Esophagus squamous epithelium (tissue), 5 donors: ENCODE measurements at places on chromosomes 7 and 10.

DNA sequence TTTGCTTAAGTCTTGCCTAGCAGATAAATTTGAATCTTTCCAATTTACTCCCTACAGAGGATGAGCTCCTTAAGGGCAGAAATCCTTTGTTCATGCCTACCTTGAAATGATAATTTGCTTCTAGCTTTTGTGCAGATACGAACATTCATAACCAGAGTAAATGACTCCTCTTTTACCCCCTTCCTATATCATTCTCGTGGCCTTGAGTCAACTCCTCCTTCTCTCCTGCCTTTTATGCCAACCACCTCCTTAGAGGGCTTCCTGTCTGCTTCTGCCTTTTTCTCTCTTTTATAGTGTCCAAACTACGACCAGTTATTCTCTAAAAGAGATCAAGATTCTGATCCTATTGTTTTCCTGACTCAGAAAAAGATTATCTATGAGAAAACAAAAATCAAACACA is 36.4 kb downstream of the MYPN start:
- DNase-seq = no peak

GRCh38 chr10:1085258-1085657 is 29.1 kb downstream of the WDR37 start:
- no peak for DNase-seq

GRCh38 chr10:8192301-8192700 is 137.8 kb downstream of the GATA3 start:
- DNase-seq = no peak

DNA sequence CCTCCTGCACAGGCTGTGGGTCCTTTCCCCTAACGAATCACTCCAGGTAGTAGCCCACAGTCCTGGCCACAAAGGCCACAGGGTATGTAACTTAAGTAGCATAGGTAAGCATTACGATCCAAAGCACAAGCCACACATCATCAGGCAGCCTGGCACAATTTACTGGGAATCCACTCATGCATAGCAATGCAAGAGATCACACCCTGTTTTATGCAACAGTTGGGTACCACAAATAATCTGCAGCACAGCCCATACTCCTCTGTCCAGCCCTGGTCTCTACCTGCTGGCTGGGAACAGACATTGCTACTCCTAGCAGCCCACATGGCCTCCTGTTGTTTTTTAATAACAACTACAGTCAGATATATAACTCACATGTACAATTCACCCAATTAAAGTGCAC is 34.3 kb downstream of the SRPK2 start:
- DNase-seq = no peak

- no peak for DNase-seq
Measured at GRCh38 chr7:131436384-131436783, 108.7 kb downstream of the MKLN1 start.

- no peak for DNase-seq
Measured at GRCh38 chr7:38839851-38840250, 69.1 kb downstream of the VPS41 start.

DNA sequence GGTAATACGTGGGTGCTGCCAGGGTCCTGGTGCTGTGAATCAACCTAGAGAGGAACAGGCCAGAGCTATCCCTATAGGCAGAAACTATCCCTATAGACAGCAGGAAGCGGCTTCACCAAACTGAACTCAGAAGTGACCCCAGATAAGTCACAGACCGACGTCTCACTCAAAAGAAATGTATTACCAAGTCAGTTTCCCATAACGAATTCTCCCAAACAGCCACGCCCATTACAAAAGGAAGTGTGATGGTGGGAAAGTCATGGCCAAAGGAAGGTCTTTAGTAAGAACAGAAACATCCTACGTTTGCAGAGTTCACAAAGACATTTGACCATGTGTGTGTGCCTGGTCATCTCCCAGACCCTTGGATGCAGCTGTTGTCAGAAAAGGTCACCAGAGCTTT is 470.8 kb upstream of the ADARB2 start:
- DNase-seq = no peak
